G401 (cell line): ENCODE measurements at places on chromosomes 2 and 18.

DNA sequence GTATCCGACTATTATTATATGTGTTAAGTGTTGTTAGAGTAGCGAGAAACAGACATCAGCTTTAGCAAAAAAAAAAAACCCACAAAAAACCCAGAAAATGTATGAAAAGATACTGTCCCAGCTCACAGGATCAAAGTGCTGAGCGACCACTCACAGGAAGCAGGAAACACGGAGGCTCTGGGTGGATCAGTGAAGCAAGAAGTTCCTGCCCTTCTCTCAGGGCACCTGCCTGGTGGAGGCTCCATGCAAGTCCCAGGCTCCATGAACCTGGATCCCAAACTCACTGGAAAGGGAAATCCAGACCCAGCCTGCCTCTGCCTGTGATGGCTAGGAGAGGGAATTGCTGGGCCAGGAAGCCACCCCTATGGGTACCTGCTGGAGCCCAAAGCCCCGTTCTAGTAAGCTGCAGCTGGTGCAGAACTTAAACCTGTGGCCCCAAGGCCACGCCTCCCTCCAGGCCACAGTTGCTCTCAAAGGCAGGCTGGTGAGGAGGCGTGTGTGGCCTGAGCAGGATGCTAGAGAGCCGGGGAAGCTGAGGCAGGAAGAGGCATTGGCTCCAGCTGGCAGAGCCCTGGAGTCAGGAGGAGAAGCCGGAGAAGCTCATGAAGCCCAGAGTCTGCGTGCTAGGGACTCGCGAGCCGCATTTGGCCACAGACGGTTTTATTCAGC lies 63.5 kb upstream of the TAF1B start:
- no peak for DNase-seq

GRCh38 chr2:36407413-36407812 lies 51.8 kb downstream of the CRIM1 start:
- peak; percentile 34 for DNase-seq

DNA sequence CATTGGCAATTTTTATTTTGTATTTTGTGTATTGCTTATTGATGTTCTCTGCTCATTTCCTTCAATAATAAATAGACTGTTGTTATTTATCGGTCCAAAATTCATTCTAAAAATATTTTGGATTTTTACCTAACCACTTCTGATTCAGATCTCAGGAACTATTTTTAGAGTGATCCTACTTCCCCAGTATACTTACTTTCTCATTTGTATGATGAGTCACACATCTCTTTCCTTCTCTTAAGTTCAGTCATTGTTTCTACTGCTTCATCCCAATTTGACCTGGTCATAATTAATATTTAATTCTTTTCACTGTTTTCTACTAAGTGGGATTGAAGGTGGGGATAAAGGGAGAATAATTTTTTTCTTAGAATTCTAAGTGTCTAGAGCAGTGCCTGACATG lies 75.1 kb downstream of the AGPS start:
- no peak for DNase-seq

DNA sequence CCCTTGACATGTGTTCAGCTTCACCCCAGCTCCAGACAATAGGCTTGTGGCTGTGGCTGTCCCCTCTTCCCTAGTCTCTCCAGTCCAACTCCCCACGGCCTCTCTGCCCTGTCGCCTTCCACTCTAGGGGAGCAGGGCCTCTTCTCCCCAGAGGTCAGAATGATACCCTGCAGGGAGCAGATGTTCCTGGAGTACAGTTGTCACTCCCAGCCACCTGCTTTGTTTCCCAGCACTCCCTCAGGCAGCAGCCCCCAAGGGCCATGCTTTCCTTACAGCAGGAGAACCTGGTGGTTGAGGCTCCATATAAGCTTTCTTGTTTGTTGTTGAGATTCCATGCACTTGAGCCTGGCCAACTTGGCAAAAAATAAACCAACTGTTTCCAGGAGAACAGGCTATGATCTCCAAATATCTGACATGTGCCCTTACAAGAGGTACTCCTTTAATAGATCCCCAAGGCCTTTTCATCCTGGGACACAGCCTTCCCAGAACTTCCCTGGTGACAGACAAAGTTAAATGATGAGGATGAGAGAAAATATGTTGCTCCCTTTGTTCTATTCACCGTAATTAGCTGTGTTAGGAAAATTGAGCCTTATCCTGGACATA lies 45.1 kb downstream of the DPYSL5 start:
- DNase-seq: no peak

DNA sequence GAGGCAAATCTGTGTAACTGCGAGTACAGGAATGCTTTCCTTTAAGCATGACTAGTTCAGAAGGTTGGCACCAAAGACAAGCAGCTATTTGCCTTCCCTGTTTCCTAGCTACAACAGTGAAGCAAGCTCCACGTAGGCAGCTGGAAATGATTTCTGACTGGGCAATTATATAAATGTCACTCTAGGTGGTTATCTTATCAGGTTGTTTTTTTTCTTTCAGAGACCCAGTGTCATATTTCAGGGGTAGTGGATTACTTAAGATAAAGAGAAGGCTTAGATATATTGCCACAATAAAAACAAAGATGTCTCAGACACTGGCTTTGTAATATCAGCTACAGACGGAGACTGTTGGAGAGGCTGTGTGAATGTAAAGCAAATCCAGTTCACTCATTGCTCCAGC lies 748.9 kb upstream of the NXPH2 start:
- DNase-seq: no peak

GRCh38 chr2:62045017-62045543 lies 139.6 kb downstream of the COMMD1 start:
- DNase-seq: no peak

- no peak for DNase-seq
These were observed 12.6 kb upstream of the KLHL23 start for GRCh38 chr2:169721016-169721415.

DNA sequence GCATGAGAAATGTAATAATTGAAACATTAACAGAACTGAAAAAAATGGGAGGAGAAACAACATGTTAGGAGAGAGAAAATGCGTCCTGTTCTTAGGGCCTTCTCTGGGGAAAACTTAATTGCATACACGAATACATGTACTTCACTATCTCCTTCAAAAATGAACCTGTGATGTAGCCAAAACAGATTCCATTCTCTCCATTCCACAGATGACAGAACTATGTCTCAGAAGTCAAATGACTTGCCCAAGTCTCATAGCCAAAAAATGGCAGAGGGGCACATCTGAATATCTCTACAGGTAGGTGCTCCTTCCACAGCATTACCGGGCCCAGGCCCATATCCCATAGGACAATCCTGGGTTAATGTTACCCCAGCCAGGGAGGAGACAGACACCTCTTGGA lies 3.9 kb upstream of the DCTN1 start:
- DNase-seq: no peak

- no peak for DNase-seq
These were observed 99.9 kb upstream of the NABP1 start for GRCh38 chr2:191578031-191578430.

GRCh38 chr2:58739033-58739432 lies 497.9 kb upstream of the FANCL start:
- no peak for DNase-seq

DNA sequence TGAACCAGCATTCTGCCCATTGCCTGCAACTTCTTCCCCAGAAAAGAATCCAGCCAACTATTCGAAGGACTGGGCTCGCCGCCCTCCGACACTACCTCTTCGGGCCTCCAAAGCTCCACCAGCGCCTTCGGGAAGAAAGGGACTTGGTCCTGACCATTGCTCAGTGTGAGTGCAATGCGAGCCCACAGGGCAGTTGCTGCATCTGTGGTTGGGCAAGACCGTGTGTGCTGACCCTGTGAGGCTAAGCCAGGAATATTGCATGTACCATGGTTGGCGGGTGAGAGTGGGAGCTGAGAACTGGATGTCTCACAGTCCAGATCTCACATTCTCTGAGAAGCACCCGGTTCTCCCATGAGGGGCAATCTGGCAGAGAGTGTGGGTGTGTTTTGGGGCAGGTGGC lies 16.5 kb downstream of the ELMOD3 start:
- no peak for DNase-seq
